Vagina (tissue), 2 donors: ENCODE measurements at places on chromosomes 5 and 9. TPM values are rescaled to one million over a fixed set of nuclear protein-coding genes. Genes with fewer than 3 reads are reported as not detected.

- no peak overlapping the region for H3K27ac ChIP-seq
- no peaks in the 10 kb centered on the region for H3K27me3 ChIP-seq
- H3K4me3 ChIP-seq = no peak overlapping the region
- no peak for DNase-seq
- no peaks in the 10 kb centered on the region for H3K36me3 ChIP-seq
These were observed 332.6 kb downstream of the CCDC171 start for GRCh38 chr9:15885464-15885863.

- DNase-seq = no peak
- peak within 1 kb of the TSS; percentile 50 for H3K4me3 ChIP-seq
- H3K4me1 ChIP-seq = peaks cover 27% of the 10 kb centered on the region
- H3K27ac ChIP-seq = peak within 1 kb of the TSS; percentile 63
These were observed at the start of gene AIF1L for GRCh38 chr9:131096269-131097125. Gene AIF1L, plus strand, starts transcription at chr9:131096531. Its CDS starts 99 bp downstream, at chr9:131096630.

DNA sequence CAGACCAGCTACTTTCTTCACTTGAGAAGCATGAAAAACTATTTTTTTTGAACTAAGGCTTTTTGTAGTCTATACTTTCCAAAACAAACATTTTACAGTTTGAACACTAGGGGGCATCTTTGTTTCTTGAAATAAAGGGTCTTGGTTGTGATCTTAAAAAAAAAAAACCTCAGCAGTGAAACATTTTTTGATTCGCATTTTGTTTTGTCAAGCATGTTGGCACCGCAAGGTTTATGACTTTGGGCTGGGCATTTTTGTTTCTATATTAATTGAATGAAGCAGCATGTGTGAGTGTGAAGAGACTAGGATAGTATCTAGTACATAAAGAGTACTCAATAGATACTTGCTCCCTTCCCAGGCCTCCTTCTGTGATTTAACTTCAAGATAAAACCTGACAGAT lies 31.6 kb upstream of the ACOT12 start:
- no peak for DNase-seq
- no peaks in the 10 kb centered on the region for H3K36me3 ChIP-seq
- peaks cover 26% of the 10 kb centered on the region for H3K4me1 ChIP-seq
- peak overlapping the region; percentile 27 for H3K27ac ChIP-seq
- H3K27me3 ChIP-seq = no peaks in the 10 kb centered on the region

DNA sequence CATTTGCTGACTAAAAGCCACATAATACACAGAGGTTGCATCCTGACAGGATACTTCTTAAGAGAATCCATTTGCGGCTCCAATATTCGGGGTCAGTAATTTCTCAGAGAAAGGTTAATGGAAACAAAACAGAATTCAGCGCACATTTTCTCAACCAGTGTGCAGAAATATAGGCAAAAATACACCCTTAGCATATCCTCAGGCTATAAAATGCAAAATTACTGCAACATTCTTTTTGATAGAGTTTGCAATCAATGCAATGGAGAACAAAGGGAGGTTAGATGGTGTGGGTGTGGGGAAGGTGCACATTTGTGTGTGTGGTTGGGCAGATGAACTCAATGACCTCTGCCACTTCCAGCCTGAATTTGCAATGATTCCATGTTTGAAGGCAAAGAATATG lies 35.4 kb upstream of the ACO1 start:
- no peak overlapping the region for H3K4me3 ChIP-seq
- no peaks in the 10 kb centered on the region for H3K27me3 ChIP-seq
- no peaks in the 10 kb centered on the region for H3K36me3 ChIP-seq
- DNase-seq = no peak
- no peak overlapping the region for H3K27ac ChIP-seq
- H3K4me1 ChIP-seq = peaks cover 5% of the 10 kb centered on the region

GRCh38 chr9:112831281-112831851 lies 59.3 kb downstream of the SLC46A2 start:
- no peaks in the 10 kb centered on the region for H3K36me3 ChIP-seq
- no peak overlapping the region for H3K4me3 ChIP-seq
- no peak for DNase-seq

- H3K4me3 ChIP-seq = no peak overlapping the region
- no peak for DNase-seq
- no peaks in the 10 kb centered on the region for H3K4me1 ChIP-seq
- no peaks in the 10 kb centered on the region for H3K36me3 ChIP-seq
These were observed 291.1 kb downstream of the ASTN2 start for GRCh38 chr9:117123729-117124128.

GRCh38 chr9:112446526-112446925 lies 40.1 kb upstream of the KIAA1958 start:
- H3K4me1 ChIP-seq = peaks cover 17% of the 10 kb centered on the region
- H3K4me3 ChIP-seq = no peak overlapping the region
- no peaks in the 10 kb centered on the region for H3K27me3 ChIP-seq

GRCh38 chr5:98292496-98292895 lies 481.0 kb upstream of the RGMB start:
- H3K27me3 ChIP-seq = no peaks in the 10 kb centered on the region
- no peak for DNase-seq
- no peaks in the 10 kb centered on the region for H3K4me1 ChIP-seq

GRCh38 chr9:88481933-88482332 lies 53.0 kb upstream of the NXNL2 start:
- H3K36me3 ChIP-seq = peaks cover 9% of the 10 kb centered on the region
- H3K4me3 ChIP-seq = no peak overlapping the region
- H3K4me1 ChIP-seq = peaks cover 4% of the 10 kb centered on the region
- no peak overlapping the region for H3K27ac ChIP-seq

GRCh38 chr5:150562832-150563231 lies 54.9 kb downstream of the NDST1 start:
- no peaks in the 10 kb centered on the region for H3K4me1 ChIP-seq
- no peaks in the 10 kb centered on the region for H3K36me3 ChIP-seq
- H3K27me3 ChIP-seq = no peaks in the 10 kb centered on the region
- DNase-seq = no peak
- H3K4me3 ChIP-seq = no peak overlapping the region

GRCh38 chr5:174567506-174568141 lies 156.8 kb upstream of the MSX2 start:
- no peak overlapping the region for H3K27ac ChIP-seq
- H3K27me3 ChIP-seq = no peaks in the 10 kb centered on the region
- H3K4me1 ChIP-seq = peaks cover 14% of the 10 kb centered on the region
- H3K36me3 ChIP-seq = no peaks in the 10 kb centered on the region
- no peak for DNase-seq

GRCh38 chr5:56026863-56027300 lies 32.1 kb upstream of the IL6ST start:
- H3K4me3 ChIP-seq = no peak overlapping the region
- H3K36me3 ChIP-seq = no peaks in the 10 kb centered on the region
- no peaks in the 10 kb centered on the region for H3K27me3 ChIP-seq
- no peak overlapping the region for H3K27ac ChIP-seq
- peaks cover 14% of the 10 kb centered on the region for H3K4me1 ChIP-seq
- DNase-seq = no peak

DNA sequence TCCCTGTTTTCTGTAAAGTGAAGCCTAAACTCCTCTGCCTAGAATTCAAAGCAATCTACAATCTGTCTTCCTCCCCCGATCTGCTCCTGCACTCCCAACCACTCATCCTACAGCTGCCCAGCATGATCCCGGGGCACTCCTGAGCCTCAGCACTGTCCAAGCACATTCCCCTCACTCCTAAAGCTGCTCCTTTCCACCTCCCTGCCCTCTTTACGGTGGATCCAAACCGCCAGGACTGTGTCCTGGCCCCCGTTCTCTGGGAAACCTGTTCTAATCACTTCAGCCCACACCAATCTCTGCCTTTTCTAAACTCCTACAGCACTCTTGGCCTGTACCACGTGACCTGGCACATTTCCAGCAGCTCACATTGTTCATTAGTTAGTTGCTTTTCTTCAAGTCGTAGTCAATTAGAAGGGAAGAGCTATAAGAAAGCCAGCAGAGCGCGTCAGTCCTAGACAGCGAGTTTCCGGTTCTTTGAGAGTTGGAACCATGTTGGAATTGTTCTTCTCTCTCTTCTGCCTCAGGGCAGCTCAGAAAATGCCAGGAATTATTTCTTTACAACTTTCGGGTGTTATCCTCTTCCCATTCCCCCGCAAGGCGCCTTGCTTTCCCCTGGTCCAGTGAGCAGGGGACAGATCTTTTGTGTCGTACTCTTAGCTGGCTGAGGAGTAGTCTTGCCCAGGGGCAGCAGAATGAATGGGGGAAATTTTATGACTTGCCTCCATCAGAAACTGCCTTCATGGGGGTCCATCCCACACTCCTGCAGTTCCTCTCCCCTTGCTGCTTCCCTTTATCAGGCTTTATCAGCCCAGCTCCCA lies 60.7 kb downstream of the NRG2 start:
- H3K4me3 ChIP-seq = no peak overlapping the region
- H3K36me3 ChIP-seq = no peaks in the 10 kb centered on the region
- H3K27me3 ChIP-seq = no peaks in the 10 kb centered on the region
- H3K4me1 ChIP-seq = no peaks in the 10 kb centered on the region
- DNase-seq = no peak

KIF24 gene
- 0.49 TPM for total RNA-seq

SLC31A1 gene
- 9.3 TPM for total RNA-seq

MARCOL gene
- total RNA-seq = not detected

TPD52L3 gene
- not detected for total RNA-seq

CTNND2 gene
- 1.7 TPM for total RNA-seq

DDX4 gene
- not detected for total RNA-seq

CDH9 gene
- total RNA-seq = not detected

ZBED3 gene
- 9.1 TPM for total RNA-seq

CACNA1B gene
- 0.74 TPM for total RNA-seq

DHX29 gene
- total RNA-seq = 19.2 TPM
